ENCODE measurements at places on chromosomes 7 and 10.

- DNase-seq = no peak
Measured at GRCh38 chr7:35596061-35596460, 98.9 kb downstream of the HERPUD2 start.

DNA sequence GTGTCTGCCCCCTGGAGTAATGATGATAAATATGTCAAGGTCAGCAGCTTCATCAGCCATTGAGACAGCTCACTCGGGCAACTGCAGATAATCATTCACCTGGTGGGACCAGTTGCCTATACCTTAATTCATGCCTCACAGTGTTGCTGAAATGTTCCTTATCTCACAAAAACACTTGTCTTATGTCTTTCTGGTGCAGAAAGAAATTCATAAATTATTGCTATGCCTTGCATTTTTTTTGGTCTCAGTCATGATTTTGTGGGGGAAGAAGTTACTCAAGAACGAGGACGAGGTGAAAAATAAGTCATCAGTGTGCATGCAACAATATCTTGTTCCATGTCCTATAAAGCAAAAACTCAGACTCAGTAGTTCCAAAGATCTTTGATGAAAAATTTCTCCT is 16.0 kb downstream of the TRIL start:
- DNase-seq = no peak

DNA sequence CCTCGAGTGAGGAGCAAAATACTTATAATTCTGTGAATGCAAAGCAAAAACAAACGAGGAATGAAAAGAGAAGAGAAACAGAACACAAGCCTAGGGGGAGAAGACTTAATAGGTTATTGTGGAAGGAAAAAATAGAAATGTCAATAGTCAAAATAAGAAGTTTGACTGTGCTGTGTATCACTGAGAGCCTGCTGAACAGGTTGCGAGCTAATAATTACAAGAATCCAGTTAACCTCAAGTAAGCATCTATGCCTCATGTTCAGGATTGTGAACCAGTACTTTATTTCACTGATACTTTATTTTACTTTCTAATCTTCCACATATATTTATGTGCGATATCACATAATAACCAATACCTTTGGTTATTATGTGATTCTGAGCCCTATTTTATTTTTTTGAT is 316.7 kb downstream of the OTUD1 start:
- no peak for DNase-seq

DNA sequence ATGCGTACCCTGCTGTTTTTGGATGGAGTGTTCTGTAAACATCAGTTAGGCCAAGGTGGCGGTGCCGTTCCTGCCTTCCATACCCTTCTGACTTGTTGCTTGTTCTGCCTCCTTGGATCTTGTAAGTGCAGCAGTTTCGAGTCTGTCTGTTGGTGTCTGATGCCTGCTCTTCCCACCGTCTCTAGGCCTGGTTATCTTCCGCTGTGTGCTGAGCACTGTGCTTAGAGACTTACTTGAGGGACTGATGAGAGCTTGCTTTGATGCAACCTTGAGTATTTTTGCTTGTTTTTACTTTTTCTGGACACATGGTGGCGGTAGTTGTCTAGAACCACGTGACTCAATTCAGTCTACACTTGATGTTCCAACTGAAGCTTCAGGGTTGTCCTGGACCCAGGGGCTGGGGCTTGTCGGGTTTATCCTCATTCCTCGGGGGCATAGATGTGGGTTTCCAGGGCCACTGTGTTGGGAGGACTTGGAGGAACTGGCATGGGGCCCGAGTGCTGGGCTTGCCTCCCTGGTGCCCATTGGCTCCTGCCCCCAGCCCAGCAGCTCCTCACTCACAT is 14.4 kb upstream of the SPRN start:
- no peak for DNase-seq

- no peak for DNase-seq
Measured at GRCh38 chr10:69224862-69225657, 4.9 kb downstream of the HKDC1 start.

GRCh38 chr7:104059103-104059502 is 69.6 kb upstream of the RELN start:
- DNase-seq = no peak

DNA sequence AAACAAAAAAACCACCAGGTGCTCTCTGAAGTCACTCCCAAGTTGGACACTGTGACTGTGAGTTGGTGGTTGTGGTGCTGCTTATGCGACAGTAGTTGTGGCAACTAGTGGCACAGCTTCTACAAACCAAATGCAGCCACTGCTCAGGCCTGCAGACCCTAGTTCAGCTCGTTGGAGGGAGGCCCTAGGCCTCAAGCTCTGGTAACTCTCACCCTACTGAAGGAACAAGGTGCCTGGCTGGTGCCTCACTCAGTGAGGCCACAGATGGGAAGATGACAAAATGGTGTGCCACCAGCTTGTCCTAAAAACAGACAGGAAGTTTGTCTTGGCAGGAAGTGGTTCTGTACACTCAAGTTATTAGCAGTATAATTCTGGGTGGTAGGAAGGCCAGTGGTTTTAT is 45.3 kb upstream of the RAPGEF5 start:
- DNase-seq = no peak

GRCh38 chr10:12833451-12833850 is 168.1 kb downstream of the CCDC3 start:
- no peak for DNase-seq

GRCh38 chr7:144650439-144650838 is 185.4 kb downstream of the TPK1 start:
- DNase-seq = no peak

DNA sequence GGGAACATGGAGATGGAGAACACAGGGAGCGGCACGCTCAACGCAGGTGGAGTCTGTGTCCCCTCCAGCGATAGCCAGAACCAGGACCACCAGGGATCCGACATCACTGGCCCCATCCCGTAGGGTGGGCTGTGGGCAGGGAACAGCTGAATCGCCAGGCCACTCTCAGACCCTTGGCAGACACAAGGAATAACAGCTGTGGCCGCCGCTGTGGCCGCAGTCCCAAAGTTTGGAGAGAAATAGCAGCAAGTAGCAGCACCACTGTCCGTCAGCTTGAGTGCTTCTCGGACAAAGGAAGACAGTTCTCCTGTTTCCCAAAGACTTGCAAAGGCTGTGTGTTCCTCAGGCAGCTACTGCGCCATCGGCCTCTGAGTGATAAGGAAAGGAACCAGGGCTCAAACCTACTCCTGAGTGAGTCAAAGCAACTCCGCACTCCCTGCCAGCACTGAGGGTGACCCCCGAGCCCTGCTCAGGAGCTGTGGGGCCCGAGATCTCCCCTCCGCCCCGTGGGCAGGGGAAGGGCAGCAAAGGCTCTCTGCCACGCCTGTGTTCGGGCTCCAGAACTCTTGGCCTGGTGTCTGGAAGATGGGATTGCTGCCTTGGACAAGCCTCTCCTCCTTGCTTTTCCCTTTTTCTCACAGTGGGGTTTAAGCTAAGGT is 82.3 kb upstream of the FAM20C start:
- DNase-seq = no peak

DNA sequence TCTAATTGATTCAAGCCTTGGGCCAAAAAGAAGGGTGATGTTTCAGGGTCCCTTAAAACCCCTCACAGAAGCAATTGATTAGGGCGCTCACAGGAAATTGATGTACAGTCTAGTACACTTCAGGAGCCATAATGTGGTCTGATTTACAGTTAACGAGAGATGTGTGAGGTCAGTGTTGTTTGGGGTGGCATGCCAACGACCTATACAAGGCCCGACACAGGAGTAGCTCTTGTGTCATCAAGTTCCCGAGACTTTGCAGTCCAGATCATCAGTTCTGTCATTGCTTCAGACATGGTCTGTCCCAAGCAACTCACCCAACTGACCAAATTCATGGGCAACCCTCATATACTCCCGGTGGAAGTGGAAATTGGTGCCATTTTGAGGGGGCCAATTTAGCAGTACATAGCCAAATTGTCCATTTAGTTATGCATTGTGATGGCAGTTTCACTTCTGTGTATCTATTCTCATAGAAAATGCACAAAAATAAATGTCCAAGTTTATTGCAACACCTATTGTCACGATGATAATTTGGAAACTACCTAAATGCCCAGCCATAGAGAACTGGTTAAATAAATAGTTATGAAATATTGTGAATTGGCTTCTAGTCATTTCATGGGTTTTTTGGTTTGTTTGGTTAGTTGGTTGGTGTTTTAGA is 18.0 kb upstream of the ARID5B start:
- no peak for DNase-seq

DNA sequence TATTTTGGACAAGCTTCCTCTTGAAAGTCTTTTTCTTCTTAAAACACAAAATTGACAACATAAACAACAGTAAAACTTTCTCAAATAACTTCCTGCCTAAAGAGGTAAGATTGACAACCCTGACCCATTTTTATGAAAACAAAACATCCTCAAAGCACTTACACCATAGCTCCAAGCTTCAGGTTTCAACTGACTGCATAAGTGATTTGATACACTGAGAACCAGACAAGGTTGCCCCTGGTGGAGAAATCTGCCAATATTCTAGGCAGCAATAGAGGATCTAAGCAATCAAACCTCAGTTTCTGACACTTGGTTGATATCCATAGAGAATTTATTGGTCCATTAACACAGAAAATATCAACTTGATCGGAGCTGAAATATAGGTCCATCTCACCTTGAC is 147.8 kb downstream of the ELAPOR2 start:
- no peak for DNase-seq

GRCh38 chr7:2792856-2793487 is 51.1 kb downstream of the GNA12 start:
- no peak for DNase-seq

- DNase-seq = no peak
Measured at GRCh38 chr10:86802473-86803108, 46.2 kb downstream of the BMPR1A start.

- DNase-seq = no peak
Measured at GRCh38 chr10:75776738-75777504, 345.5 kb downstream of the LRMDA start.

GRCh38 chr10:76719006-76719405 is 918.6 kb downstream of the KCNMA1 start:
- no peak for DNase-seq

DNA sequence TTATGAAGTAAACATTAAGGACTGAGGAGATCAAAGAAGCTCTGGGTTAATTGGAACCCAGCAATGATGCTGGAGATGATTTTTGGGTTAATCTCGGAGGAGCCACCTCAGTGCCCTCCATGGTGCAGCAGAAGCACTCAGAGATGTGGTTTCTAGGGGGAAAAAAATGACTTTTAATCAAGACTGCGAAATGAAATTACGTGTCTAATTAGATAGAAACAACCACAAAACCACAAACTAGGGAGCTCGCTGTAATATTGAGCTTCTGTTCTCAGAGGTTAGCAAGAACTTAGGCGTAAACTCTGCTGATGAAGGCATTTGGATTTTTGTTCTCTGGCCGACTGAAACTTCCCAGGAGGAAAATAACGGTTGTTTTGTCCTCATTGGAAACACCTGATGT is 319.0 kb downstream of the GRID1 start:
- no peak for DNase-seq

- no peak for DNase-seq
Measured at GRCh38 chr7:50940621-50941020, 157.9 kb upstream of the GRB10 start.

GRCh38 chr10:126321440-126321839 is 66.8 kb downstream of the ADAM12 start:
- no peak for DNase-seq

DNA sequence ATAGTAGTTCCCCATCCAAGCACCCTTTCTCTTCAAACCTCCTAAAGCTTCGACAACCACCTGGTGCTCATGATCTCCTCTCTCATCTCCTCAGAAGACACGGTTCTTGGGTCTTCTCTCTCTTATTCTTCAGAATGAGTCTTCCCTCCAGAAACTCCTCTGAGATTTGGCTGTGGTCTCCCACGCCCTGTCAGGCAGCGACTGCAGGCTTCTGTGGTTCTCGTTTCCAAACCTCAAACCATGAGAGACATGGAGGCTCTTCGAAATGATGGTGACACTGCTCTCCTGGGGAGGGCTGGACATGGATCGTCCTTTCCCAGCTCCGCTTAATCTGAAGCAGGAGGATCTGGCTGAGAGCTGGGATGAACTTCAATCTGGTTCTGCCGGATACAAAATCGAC is 78.6 kb upstream of the PITRM1 start:
- DNase-seq = no peak

DNA sequence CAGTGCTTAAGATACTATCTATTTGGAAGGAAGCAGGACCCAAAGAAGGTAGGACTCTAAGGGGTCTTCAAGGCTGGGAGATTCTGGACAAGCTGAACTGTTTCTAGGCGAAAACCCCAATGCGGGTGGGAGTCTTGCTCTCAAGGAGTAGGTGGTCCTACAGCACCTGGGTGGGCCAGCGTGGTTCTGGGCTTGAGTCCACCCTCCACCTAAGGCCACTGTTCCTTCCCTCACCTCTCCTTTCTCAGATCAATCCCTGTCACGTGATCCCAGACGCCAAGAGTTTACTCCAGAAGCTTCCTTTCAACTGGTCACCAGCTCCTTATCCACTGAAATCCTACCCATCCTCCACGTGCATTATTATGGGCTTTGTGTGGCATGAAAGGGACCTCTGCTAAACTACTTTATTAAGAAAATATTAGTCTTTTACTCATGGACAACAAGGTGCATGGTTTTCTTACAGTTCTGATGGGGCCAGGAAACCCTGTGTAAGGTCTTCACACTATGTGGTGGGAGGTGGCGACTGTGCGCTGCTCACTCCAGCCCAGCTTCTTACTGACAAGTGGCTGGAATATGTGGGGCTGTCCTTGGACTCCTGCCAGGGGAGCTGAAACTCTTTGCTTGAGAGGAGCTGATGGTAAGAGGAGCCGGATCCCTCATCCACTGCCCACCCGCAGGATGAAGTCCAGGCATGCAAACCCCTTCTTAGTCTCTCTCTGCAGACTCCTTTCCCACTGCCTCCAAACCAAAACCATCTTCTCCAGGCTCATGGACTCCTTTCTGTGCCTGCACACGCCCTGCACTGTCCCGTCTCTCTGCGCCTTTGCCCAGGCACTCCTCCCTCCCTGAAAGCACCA is 1.6 kb downstream of the ZNF746 start:
- peak; percentile 56 for DNase-seq

DNA sequence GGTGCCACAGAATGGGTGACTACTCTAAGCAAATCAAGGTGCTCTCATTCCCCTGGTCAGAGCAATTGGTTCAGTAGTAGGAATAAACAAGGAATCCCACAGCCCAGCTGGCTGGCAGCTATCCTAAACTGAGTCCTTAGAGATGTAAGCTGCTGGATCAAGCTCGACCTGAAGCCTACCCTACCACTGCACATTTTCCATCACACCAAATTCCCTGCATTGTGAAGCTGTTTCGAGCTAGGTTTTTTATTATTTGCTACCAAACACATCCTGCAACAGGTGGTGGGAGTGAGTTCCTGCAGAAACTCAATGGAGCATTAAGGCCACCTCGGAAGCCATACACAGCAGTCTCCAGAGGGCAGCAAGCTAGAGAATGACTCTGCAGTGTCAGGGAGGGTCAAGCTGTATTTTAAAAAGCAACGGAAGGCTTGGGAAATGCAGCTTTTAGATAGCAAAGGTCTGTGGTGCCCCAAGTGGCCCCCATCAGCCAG is 33.7 kb upstream of the TNRC18 start:
- no peak for DNase-seq

DNA sequence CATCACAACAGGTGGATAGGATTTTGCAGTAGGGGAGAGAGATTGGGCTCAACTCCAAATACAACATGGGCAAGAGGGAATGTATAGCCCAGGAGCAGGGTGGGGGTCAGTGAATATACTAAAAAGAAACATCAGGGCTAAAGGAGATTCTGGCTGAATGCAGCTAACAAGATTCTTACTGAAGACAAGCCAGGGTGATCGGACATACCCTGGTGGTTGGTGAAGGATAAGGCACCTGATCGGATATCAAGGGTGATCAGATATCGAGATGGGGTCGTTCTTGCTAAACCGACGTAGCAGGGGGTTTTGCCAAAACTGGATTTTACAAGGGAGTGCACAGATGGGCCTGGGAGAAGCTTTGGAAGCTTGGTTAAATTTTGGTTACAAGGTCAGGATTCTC is 34.4 kb downstream of the WIPF3 start:
- DNase-seq = no peak

Measured in hypothalamus (tissue), 51 donors.